Posterior cingulate gyrus (tissue), 11 donors: ENCODE measurements at places on chromosomes 2 and 18.

- no peak for DNase-seq
Observed at GRCh38 chr2:46651363-46652099, 172.2 kb downstream of the TMEM247 start.

DNA sequence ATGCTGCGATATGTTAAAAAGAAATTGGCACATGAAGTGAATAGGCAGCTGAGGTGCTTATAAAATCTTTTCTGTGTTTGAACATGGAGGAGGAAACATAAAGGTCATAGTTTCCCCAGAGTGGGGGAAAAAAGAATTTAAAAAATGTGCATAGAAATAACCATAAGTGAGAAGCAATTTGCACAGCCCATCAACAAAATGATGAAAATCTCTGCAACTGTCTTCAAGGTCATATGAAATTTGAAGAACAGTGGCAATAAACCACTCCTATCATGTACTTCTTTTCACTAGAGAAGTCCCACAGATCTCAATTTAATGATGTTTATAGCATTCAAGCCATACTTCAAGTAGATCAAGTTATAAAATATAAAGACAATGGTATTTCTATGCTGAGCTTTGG lies 46.7 kb upstream of the ZNF804A start:
- no peak for DNase-seq

- DNase-seq = no peak
Observed at GRCh38 chr2:127451981-127452380, 33.8 kb downstream of the PROC start.

DNA sequence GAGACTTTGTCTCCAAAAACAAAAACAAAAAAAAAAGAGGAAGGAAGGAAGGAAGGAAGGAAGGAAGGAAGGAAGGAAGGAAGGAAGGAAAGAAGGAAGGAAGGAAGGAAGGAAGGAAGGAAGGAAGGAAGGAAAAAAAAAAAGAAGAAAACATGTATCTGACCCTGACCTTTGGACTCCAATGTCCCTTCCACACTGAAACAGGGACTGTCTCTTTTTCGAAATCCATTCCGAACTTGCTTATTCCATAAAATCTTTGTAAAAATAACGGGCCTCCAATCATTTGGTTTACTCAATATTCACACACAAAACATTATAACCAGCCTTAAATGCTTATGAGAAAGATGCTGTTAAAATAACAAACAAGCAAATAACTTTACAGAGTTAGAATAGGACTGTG lies 225.7 kb downstream of the TCF4 start:
- no peak for DNase-seq

- DNase-seq = peak; percentile 58
Observed at GRCh38 chr2:10264506-10265328, 38.0 kb upstream of the HPCAL1 start.

- no peak for DNase-seq
Observed at GRCh38 chr2:45987856-45988255, 309.4 kb upstream of the EPAS1 start.

- DNase-seq = no peak
Observed at GRCh38 chr2:101756266-101756665, 58.8 kb downstream of the MAP4K4 start.

- DNase-seq = no peak
Observed at GRCh38 chr2:120856421-120856862, 120.8 kb downstream of the GLI2 start.

DNA sequence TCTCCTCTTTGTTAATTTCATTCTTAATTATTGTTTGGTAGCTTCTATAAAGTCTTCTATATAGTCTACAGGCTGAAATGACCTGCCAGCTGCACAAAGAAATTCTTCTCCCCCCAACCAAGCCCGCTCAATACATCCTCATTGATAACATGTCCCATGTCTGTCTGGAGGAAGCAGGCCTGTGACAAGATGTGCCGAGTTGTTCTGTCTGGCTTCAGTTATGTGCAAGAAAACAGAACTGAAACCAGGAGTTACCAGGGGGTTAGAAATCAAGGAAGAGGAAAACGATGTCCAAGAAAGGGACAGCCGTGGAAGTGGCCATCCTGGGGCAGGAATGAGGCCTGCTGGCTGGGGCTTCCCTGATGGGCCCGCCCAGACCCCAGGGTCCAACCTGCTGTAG lies 57.6 kb downstream of the MTCL1 start:
- no peak for DNase-seq

GRCh38 chr2:149994057-149994728 lies 406.6 kb upstream of the MMADHC start:
- DNase-seq = no peak

- no peak for DNase-seq
Observed at GRCh38 chr2:174403628-174404027, 8.1 kb downstream of the SCRN3 start.

DNA sequence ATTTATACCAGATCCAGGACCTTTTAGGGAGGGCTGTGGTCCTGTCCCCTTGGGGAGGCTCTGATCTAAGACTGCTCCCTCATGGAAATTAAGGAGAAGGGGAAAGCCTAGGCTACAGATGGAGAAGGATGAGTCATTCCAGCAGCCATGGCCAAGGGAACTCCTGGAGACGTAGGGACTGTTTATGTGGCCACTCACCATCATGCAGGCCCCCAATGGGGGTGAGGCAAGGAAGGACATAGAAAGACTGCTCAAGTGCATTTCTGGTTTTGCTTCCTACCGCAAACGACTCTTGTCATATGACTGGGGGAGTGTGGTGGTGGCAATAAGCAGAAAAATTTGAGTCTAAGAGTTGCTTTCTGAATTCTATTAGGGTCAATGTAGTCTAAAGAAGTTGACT lies 54.0 kb upstream of the CYP1B1 start:
- DNase-seq = no peak

DNA sequence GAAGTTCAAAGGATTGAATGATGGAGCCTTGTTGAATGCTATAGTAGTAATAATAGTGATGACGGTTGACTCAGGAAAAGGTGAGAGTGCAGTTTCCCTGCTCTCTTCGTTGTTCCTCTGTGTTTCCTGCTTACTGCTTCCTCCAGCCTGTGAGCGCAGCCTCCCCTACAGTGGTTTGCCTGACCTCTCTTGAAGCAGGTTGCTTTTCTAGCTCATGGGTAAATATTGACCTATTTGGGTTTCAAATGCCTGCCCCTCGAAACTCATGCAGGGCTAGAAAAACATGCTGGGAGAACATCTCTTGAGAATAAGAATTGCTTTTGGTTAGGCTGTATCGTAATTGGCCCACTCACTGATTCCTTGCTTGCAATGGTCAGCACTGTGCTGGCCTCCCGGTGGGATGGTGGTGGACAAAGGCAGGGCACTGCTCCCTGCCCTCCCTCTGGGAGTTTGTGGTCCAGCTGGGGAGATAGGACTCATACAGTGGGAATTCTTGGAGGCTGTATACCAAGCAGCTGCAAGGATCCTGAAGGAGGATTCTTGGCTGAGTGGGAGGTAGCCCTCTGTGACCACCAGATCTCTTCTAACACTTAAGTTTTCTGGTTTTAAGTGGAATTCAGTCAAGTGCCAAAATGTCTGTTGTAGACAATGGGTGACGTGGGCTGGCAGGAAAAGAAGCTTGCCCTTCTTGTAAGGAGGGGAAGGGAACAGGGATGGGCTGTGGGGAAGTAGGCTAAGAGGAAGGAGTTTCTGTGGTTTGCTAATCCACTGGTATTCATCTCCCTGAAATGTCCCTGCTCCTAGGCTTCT lies 5.4 kb upstream of the RNF181 start:
- DNase-seq = no peak

GRCh38 chr2:212708355-212708754 lies 169.8 kb upstream of the ERBB4 start:
- no peak for DNase-seq

- DNase-seq = no peak
Observed at GRCh38 chr2:187709065-187709464, 154.8 kb upstream of the TFPI start.

DNA sequence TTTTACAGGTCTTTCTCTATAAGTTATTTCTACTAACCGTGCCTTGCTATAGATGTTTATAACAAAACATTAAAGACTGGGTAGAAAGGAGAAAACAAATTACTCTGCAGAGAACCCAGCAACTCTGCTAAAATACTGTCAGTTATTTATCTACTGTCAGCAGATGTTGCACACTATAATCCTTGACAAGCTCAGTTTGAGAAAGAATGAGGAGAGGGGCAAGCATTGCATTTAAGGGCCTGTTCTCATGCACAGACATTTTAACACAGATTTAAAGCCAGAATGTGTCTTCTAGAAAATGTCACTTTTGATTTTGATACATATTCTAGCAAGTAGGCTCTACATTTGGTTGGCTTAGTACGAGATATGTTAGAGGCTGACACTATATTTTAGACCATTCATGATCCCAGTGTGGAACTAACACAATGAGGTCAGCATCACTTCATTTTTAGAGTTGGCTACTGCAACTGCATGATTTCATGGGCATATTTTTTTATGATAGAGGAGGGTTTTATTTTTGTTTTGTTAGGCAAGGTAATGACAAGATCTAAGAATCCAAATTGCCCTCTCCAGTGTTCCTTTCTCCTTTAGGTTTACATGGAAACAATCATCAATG lies 516.4 kb downstream of the ZEB2 start:
- DNase-seq = no peak

- no peak for DNase-seq
Observed at GRCh38 chr18:76496194-76496890, 1.3 kb upstream of the ZNF516 start.

DNA sequence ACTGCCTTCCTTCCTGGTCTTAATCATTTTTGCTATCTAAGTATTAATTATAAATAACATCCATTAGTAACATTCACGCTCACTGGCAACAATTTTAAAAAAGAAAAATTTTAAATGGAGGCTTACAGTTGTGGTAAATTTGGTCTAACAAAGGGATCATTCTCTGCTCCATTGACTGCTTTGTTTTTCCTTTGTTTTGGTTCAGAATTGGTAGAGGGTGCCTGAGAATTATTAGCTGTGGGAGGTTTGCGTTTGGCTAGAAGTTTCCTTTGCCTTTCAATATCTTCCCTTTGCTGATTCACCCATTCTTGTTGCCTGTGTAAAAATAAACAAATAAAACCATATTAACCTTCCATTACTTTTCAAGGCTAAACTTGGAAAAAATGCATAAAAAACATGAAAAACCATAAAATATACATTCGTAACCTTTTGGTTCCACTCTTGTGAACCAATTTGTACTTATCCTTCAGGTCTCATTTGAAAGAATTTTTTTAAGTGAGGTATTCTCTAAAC lies 114.6 kb downstream of the TLK1 start:
- no peak for DNase-seq

GRCh38 chr2:80548469-80548868 lies 243.9 kb upstream of the LRRTM1 start:
- DNase-seq = peak; percentile 9

DNA sequence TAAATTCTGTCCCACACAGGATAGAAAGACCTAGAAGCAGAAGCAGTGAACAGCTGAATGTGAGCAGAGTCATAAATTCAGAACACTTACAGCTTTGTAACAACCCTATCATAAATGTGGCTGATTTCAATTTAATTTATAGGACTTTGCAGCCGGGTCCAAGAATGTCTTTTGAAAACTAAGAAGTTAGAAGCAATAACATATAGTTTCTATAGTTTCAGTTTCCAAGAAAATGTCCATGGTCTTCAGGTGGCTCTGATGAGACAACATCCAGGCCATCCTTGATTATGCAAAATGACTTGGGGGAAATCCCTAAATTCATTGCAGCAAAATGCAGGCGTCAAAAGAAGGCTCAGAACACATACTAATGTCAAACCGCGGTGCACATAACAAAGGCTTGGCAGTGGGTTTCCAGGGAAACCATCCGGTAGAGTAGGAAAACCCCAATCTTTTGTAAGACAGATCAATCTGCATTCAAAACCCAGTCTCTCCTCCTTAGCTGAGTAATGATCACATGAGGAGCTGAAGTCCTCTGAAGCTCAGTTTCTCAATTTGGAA lies 442.2 kb upstream of the ID2 start:
- DNase-seq = no peak

- DNase-seq = no peak
Observed at GRCh38 chr18:63965716-63966330, 4.1 kb upstream of the SERPINB8 start.

DNA sequence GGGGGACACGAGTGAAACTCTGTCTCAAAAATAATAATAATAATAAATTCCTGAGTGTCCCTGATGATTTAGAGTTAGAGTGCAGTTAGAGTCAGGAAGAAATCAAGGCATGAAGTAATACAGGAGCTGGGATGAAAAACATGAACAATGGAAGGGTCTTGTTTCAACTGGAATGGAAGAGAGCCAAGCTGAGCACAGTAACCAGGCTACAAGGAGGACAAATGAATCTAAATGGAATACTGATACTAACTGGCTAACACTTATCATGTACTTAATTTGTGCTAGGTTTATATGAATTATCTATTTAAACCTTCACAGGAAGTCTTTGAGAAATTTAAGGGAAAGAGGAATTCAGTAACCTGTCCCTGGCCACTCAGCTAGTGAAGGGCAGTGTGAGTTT lies 38.8 kb upstream of the PSME4 start:
- no peak for DNase-seq
